ENCODE measurements at places on chromosomes 2 and 18.

DNA sequence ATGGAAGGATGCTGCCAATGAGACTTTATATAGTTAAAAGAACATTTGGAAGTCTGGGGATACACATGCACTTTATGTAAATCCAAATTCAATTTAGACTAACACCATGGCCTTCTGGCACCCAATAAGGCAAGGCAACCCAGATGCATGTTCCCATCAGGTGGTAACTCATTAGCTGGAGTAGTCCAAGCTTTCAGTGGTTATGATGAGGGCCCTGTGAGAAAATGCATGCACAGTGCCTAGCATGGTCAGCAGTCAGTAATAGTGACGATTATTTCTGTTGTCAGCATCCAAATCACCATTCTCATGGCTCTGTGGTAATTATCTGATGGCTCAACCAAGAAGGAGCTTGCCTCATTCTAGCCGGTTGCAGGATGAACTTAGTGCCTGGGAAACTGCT, 70.3 kb upstream of the CTLA4 start:
- DNase-seq, result no peak

DNA sequence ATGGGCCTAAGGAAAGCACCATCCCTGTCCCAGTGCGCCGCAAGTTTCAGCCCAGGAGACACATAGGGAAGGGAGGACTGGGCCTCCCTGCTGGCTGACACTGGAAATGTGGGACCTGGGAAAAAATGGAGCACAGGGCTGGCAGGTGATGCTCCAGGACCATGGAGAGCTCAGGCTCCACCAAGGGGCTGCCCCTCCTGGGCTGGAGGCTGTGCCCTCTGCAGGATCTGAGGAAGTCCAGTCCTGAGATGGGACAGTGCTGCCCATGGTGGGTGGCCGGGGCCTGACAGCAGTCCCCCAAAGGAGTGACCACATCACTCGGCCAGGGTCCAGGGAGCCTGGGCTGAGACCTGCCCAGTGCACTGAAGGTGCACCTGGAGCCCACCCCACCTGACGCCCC, 108.6 kb upstream of the TEKT4 start:
- no peak for DNase-seq

DNA sequence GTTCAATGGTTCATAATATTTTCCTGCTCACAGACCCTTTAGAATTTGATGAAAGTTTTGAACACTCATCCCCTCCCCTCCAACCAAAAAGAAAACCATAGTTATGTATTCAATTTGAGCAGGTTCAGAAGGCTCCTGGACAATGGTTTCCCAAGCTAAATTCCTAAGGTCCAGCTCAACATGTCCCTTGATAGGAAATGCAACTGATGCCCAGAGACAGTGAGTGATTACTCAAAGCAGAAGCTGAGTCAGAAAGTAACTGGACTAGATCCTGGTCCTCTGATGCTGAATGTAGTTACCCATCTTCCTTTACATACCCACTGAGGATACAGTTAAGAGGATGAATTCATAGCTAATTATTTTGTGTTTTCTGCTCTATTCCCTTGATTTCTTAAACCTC, 218.9 kb upstream of the NCKAP5 start:
- DNase-seq, result no peak

GRCh38 chr2:15168116-15168515, 393.0 kb downstream of the NBAS start:
- no peak for DNase-seq

DNA sequence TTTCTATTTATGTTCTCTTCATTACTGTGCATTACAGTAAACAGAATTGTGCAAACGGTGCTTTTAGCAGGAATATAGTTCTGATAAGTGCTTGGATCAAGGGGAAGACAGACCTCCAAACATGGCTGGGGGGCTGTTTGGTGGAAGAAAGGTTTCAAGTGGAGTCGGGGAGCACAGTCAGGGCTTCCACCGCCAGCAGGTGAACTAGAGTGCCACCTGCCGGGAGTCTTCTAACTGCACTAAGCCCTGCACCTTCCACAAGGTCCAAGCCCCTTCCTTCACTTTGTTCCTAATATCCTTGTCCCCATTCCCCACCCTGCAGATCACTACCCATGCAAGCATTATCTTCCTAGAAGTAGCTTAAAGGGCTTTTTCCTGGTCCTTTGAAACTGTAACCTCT, 11.1 kb downstream of the ONECUT2 start:
- DNase-seq, result no peak

GRCh38 chr2:202290970-202291369, 25.4 kb downstream of the NOP58 start:
- DNase-seq, result no peak

- DNase-seq, result no peak
Observed at GRCh38 chr2:227687189-227687588, 20.6 kb downstream of the SCYGR5 start.

GRCh38 chr18:37006742-37007141, 177.8 kb downstream of the KIAA1328 start:
- no peak for DNase-seq

- DNase-seq, result no peak
Observed at GRCh38 chr2:179354296-179354695, 89.7 kb upstream of the SESTD1 start.

- DNase-seq, result peak; percentile 83
Observed at GRCh38 chr2:7450188-7450832, 533.1 kb downstream of the RNF144A start.

- no peak for DNase-seq
Observed at GRCh38 chr2:37631698-37632097, 39.7 kb downstream of the CDC42EP3 start.

- DNase-seq, result no peak
Observed at GRCh38 chr2:237894396-237894979, 35.1 kb downstream of the RAMP1 start.

DNA sequence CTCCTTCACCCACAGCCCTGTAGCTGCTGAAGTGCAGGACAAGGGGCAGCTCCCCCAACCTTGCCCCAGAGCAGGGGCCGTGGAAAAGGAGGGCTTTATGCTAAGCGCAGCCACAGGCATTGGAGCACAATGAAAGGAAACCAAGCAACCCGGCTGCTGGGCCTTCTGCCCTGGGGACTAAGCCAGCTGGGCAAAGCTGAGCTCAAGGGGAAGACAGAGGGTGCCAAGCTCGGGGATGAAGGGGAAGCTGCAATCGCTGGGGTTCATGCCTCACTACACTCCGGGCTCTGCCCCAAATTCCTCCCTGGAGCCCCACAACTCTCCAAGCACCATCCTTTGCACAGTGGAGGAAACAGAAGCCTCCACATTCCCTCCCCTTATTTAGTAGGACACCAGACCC, 12.4 kb downstream of the SFXN5 start:
- DNase-seq, result no peak

- no peak for DNase-seq
Observed at GRCh38 chr2:181444654-181445053, 12.5 kb upstream of the ITGA4 start.

DNA sequence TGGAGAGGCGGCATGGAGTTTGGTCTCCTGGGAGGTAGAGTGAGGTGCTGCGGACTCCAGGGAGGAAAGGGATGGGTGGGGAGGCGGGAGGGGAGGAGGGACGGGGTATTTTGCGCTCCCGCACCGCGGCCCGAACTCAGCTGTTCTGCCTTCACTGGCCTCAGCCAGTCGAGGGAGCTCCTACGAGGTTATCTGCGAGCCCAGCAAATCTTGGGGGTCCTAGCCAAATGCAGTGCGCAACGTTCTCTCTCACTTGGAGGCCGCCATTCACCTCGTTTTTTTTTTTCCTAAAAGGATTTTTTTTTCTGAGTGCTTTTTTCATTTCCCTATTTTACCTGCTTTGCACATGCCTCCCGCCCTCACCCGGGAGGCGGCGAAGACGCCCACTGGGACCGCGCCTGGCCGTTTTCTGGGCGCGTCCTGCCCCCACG, 877 bp upstream of the BCL2L11 start:
- DNase-seq, result no peak

DNA sequence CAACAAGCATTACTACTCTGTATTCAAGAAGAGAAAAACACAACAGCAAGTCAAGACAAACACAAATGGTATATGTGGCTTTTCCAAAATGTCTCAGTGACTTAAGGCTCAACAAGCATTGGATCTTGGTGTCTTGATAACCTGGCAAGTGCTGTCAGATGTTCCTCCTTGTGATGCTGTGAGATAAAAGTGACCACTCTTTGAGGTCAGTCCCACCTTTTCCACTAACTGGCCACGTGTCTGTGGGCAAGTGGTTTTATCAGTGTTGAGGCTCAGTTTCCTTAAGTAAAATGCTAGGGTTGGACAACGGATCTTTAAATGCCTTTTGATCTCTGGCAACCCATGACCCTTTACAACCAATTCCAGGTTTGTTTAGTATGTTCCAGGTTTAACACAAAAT, 98.7 kb downstream of the BCL2 start:
- DNase-seq, result no peak

DNA sequence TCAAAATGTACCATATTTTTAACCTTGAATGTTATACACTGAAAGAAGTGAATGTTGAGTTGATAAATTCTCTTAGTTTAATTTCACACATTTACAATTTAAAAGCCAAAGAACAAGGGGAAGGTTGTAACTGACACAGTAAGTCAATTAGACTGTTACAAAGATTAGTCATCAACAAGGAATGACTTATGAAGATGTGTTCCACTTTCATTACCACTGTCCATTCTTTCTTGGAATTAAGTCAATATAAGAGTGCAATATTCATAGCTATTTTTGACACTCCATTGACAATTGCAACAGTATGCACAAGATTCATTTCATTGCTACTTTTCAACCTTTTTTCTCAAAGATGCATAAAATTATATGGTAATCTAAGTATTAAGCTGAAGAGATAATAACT, 291.3 kb downstream of the RIT2 start:
- DNase-seq, result no peak

- DNase-seq, result no peak
Observed at GRCh38 chr2:54459037-54459441, 2.9 kb downstream of the SPTBN1 start.

- no peak for DNase-seq
Observed at GRCh38 chr18:74831571-74832250, 234.0 kb downstream of the ZNF407 start.

- no peak for DNase-seq
Observed at GRCh38 chr2:33497221-33497650, 20.8 kb downstream of the RASGRP3 start.

DNA sequence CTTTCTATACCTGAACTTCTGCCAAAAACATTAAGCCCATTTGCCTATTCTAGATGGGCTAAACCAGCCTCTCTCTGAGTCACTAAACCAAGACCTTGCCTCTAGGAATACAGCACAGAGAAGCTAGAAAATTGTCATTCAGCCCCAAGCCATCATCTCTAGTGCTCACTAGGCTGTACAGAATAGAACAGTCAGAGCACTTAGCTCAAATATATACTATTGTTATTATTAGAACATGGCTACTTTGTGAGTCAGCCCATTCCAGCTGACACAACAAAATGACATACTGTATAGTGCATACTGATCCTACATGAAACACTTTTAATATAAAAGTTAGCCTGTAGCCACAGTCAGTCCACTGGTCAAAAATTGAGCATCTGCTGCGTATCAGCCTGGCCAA, 418.8 kb downstream of the NRXN1 start:
- DNase-seq, result no peak

- DNase-seq, result no peak
Observed at GRCh38 chr18:39969803-39970494, 1985.1 kb upstream of the PIK3C3 start.

DNA sequence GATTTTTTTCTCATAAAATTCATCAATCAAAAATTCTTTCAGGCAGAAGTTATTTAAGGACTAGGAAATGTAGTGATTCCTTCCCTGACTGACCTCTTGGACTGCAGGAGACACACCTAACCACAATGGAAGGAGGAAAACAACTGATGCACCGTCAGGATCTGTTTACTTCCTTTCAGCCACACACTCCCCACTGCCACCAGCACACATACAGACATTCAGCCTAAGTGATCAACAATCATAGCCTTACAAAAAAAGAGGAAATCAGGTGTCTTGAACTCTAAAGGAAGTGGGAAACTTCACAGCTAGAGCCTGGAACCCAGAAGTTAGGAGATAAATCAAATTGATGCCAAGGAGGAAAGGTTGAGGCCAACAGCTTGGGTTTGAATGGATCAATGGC, 213.5 kb upstream of the ACVR2A start:
- DNase-seq, result no peak

GRCh38 chr2:20182241-20182931, 42.5 kb downstream of the SDC1 start:
- no peak for DNase-seq

GRCh38 chr18:9466846-9467245, 8.5 kb upstream of the RALBP1 start:
- DNase-seq, result no peak

GRCh38 chr2:2410987-2411386, 79.9 kb upstream of the MYT1L start:
- no peak for DNase-seq

- DNase-seq, result no peak
Observed at GRCh38 chr2:220708366-220708765, 863.7 kb downstream of the EPHA4 start.

DNA sequence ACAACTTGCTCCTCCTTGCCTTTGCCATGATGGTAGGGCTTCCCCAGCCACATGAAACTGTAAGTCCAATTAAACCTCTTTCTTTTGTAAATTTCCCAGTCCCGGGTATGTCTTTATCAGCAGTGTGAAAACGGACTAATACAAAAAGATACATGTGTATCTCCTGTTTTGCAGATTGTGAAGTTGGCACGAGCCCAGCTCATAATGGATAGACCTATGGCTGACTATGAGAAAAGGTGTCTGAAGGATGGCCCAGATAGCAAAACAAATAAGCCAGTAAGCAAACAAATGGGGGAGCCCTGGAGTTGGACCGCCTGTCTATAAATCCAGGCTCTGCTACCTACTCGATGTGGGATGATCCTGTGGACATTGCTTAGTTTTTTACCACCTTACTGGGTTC, 15.5 kb upstream of the PRKCE start:
- no peak for DNase-seq

- DNase-seq, result peak; percentile 45
Observed at GRCh38 chr2:235935773-235936172, 232.4 kb downstream of the GBX2 start.

DNA sequence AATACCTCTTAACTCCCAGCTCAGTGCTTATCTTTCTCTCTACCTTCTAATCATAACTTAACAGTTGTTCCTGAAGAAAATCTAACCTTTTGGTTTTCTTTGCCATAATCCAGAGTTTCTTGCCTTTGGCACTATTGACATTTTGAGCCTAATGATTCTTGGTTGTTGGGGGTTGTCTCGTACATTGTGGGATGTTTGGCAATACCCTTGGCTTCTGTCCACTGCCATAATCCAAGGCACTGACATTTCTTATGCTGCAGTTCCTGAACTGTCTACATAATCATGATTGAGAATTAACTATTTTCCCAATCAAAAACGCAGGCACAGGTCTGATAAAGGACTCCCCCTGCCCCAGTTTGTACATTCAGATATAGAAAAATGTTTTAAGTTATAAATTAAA, 203.2 kb upstream of the MEX3C start:
- DNase-seq, result no peak

- DNase-seq, result no peak
Observed at GRCh38 chr2:37838541-37839167, 86.4 kb upstream of the RMDN2 start.

GRCh38 chr2:233002829-233003657, 10.0 kb downstream of the NGEF start:
- DNase-seq, result no peak

Data from activated CD8-positive, alpha-beta memory T cell treated with anti-CD3 and anti-CD28 coated beads for 24 hours (primary cell).